ENCODE measurements at places on chromosomes 3 and 15.

DNA sequence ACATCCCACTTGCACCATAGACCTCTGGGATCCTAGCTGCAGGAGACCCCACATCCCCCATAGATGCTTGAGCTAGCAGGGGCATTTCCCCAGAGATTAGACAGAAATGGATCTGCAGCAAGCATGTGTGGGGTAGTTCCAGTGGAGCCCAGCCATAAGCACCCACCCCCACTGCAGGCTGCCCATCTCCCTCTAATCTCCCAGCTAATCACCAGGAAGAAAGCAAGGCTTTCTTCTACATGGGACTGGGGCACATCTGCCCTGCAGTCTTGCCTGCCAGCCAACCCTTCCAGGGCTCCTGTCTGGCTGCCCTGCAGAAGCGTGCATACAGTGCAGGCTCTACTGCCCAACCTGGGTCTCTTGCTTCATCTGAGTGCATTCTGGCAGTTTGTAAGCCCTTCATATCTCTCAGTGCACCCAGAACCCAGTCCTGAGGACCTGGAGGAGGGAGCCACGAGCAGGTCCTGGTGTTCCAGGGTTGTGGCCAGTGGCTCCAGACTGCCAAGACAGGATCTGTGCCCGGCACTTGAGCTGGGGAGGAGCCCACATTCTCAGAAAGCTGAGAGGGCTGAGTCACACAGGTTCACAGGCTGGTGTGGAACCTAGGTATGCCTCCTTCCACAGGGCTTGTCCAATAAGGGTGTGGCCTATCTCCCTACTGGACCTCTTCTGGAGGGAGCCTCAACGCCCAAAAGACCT lies 49.9 kb upstream of the IGSF11 start:
- DNase-seq: no peak

DNA sequence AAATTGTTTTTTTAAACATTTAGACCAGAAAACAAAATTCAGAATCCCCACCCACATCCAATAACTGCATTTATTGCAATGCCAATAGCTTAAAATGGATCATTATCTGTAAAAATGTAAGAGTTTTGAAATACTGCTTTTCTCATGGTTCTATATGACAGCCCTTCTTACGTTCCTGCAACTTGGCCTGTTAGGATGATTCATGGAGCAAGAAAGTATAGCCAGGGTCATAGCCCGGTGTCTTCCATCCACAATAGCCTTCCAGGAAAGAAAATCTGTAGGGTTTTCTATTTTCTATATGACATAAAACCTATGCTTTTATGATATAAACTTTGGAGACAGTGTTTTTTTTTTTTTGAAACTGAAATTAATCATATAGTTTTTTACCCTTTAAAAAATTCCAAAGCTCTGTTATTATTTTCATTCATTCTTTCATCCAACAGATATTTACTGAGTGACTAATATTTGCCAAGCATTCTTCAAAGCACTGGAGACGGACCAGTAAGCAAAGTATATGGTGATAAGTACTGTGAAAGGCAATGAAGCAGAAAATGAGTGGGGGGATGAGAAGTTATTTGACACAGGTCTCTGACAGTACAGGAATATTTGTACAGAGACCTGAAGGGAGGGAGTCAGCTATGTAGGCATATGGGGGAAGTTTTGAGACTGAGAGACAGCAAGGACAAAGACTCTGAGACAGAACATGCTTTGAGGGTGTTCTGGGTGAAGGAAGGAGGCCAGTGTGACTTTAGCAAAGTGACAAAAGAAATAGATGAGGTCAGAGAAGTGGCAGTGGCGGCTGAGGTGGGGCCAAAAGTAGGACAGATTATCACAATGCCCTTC lies 29.0 kb upstream of the SLC2A2 start:
- no peak for DNase-seq

DNA sequence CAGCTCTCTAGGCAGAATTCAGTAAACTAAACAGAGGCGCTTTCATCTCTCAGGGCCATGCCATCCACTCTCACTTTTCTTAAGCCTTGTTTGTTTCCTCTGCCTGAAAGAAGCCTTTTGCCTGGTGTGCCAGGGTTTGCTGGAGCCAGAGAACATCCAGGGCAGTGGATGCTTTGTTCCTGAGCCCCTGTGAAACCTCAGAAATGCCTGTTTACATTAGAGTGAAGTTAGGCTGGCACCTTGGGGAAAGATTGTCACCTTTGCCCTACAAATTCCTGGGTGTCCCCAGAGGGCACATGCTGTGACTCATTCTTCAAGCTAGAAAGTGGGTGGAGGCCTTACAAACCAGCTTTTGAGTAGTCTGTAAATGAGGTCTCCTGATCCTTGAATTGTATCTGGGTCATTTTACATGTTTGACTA lies 10.7 kb upstream of the TRAK1 start:
- peak; percentile 65 for DNase-seq

DNA sequence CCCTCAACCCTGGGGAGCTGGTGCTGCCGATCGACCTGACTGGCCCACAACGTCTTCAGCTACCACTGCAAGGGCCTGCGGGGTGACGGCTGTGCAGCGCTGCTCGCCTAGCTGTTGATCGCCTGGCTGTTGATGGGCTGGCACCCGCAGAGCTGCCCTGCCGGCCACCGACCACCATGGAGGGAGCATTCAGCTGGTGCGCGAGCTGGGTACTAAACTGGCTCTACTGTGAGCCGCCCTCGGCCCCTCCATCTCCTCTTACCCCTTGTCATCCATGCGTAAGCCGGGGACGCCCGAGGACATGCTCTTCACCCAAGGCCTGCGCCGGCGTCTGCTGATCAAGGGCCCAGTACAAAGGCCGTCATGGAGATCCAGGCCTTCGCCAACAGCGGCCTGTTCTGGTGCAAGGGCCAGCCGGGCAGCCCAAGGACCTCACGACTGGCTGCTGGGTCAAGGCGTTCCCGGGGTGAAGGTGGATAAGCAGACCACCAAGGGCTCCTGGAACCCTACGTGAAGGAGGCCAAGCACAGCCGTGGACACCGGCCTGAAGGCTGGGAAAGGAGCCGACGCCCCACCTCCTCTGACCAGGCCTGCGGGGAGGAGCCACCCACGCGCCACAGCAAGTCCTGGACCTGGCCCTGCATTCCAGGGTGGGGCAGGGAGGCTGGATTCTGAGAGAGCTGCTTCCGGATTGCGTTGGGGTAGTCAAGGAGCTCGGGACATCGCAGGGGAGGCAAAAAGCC lies 46.9 kb downstream of the SFMBT1 start:
- DNase-seq: no peak

- no peak for DNase-seq
Measured at GRCh38 chr3:57079474-57079831, 19.0 kb downstream of the SPATA12 start.

GRCh38 chr3:126149256-126149902 lies 31.0 kb downstream of the ALDH1L1 start:
- no peak for DNase-seq

- no peak for DNase-seq
Measured at GRCh38 chr15:24823473-24823872, 131.3 kb upstream of the SNRPN start.

Measured in Karpas-422 (cell line).